ENCODE measurements at places on chromosomes 16 and 17. TPM values are rescaled to one million over a fixed set of nuclear protein-coding genes. Genes with fewer than 3 reads are reported as not detected.

HS3ST2 gene
- 0.19 TPM for total RNA-seq

- no peak for DNase-seq
- H3K27ac ChIP-seq: no peak overlapping the region
- peaks cover 7% of the 10 kb centered on the region for H3K4me1 ChIP-seq
- no peaks in the 10 kb centered on the region for H3K36me3 ChIP-seq
- H3K27me3 ChIP-seq: no peaks in the 10 kb centered on the region
Measured at GRCh38 chr17:37761961-37762360, 17.1 kb upstream of the HNF1B start.

CCDC154 gene
- total RNA-seq: 3.6 TPM

DNA sequence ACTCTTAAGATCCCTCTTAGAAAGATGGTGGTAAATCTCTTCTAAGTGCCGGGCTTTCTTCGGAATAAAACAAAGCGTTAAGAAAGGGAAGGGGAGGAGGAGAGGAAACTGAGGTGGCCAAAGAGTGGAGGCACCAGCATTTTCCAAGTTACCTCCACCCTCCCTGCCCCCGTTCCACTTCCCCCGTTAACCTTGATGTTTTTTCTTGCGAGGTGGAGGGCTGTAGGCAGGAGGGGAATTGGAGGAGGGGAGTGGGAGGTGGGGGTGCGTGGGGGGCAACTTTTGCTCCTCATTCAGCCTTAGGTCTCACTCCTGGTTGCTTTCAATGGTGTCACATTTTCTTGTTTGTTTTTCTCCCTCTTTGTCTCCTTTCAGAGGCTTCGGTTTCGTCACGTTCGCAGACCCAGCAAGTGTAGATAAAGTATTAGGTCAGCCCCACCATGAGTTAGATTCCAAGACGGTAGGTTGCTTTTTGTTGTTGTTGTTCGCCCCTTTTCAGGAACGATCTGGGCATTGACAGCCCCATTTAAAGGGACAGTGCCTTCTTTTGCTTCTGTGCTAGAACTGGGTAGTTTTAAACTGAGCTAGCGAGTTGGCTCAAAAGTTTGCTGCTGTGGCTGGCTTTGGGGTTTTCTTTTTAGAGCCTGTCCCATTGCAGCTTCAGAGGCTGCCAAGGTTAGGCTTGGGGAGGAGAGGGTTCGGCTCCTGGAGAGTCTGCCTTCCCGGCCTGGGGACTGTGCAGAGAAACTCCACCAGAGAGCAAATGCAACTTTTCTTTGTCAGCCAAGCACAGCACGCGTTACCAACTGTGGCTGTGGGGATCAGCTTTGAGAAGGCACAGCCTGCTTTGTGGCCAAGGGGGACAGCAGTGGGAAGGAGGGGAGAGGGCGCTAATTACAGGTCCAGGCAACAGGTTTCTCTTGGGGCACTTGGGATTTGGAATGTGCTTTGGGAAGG, 1.9 kb downstream of the MSI2 start:
- H3K27ac ChIP-seq: peak overlapping the region; percentile 90
- H3K36me3 ChIP-seq: no peaks in the 10 kb centered on the region
- H3K4me3 ChIP-seq: peak overlapping the region; percentile 83
- H3K27me3 ChIP-seq: no peaks in the 10 kb centered on the region
- peaks cover 49% of the 10 kb centered on the region for H3K4me1 ChIP-seq
- DNase-seq: no peak

DNA sequence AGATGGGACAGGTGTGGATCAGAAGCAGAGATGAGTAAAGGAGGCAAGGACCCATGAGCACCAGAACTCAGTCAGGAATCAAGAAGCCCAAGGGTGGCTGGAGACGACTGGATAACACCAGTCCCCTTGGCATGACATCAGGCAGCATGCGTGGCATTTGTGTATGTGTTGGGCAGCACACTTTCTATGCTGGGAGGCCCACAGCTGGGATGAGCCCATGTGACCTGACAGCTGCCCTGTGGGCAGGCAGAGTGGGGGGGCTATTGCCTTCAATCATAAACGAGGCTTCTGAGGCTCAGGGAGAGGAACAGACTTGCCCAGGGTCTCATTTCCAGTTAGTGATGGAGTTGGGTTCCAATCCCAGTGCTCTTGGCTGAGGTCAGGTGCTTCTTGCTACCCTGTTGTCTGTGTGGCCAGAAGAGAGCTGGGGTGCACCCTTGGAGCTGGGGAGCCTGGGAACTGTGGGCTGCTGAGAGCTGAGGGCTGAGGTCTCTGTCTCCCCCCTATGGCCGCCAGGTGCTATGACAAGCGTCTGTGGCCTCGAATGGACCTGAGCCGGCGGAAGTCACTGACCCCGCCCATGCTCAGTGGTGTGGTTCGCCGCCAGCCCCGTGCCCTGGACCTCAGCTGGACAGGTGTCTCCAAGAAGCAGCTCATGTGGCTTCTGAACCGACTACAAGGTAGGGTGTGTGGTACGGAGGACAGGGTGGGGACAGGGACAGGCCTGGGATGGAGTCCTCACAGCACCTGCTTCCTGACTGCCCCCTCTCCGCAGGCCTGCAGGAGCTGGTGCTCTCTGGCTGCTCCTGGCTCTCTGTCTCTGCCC, 7.1 kb upstream of the ORAI3 start:
- peaks cover 9% of the 10 kb centered on the region for H3K4me1 ChIP-seq
- H3K4me3 ChIP-seq: no peak overlapping the region
- H3K36me3 ChIP-seq: no peaks in the 10 kb centered on the region
- peak; percentile 95 for DNase-seq
- H3K27ac ChIP-seq: peak overlapping the region; percentile 72

DNA sequence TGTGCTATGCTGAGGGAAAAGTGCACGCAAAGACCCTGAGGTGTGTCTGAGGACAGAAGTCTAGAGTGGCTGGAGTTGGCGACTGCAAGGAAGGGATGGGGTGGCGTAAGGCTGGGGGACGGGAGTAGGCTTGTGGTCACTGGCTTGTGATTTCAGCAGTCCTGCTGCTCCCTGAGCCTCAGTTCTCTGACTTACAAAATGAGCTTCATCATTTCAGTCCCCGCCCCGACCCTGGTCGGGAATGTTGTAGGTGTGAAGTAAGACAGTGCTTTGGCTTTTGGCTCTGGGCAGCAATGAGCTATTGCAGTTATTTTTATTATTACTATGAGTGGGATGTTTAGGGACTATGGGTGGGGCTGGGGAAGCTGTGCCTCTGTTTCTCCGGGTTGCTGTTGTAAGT, 8.6 kb downstream of the ADGRG1 start:
- H3K4me3 ChIP-seq: no peak overlapping the region
- H3K27me3 ChIP-seq: peaks cover 50% of the 10 kb centered on the region
- H3K27ac ChIP-seq: peak overlapping the region; percentile 33
- no peaks in the 10 kb centered on the region for H3K36me3 ChIP-seq
- H3K4me1 ChIP-seq: no peaks in the 10 kb centered on the region

GRCh38 chr16:87671221-87671620, 68.9 kb downstream of the JPH3 start:
- H3K27me3 ChIP-seq: peaks cover 4% of the 10 kb centered on the region
- no peak for DNase-seq
- no peak overlapping the region for H3K4me3 ChIP-seq
- no peak overlapping the region for H3K27ac ChIP-seq
- no peaks in the 10 kb centered on the region for H3K36me3 ChIP-seq

DNA sequence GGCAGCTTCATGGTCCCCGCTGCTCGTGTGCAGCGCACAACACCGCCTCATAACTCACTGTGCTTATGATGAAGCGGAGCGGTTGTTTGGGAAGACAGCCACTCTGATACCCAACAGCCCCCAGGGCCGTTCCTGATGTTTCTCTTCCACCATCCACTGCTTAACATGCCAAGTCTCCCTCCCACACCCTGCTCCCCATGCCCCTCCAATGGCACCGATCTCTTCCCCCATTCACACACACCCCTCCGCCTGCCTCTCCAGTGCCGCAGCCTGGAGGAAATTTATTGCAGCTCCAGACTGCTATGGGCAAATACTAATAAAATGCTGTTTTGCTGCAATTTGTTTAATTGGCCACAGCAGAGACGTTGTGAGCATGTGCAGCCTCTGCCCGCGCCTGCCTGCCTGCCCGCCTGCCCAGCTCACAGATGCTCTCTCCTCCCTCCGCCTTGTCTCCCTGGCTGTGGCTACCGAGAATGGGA, 80.3 kb upstream of the LHX1 start:
- H3K4me3 ChIP-seq: no peak overlapping the region
- H3K4me1 ChIP-seq: no peaks in the 10 kb centered on the region
- no peak overlapping the region for H3K27ac ChIP-seq
- H3K27me3 ChIP-seq: no peaks in the 10 kb centered on the region
- H3K36me3 ChIP-seq: no peaks in the 10 kb centered on the region
- no peak for DNase-seq

DNA sequence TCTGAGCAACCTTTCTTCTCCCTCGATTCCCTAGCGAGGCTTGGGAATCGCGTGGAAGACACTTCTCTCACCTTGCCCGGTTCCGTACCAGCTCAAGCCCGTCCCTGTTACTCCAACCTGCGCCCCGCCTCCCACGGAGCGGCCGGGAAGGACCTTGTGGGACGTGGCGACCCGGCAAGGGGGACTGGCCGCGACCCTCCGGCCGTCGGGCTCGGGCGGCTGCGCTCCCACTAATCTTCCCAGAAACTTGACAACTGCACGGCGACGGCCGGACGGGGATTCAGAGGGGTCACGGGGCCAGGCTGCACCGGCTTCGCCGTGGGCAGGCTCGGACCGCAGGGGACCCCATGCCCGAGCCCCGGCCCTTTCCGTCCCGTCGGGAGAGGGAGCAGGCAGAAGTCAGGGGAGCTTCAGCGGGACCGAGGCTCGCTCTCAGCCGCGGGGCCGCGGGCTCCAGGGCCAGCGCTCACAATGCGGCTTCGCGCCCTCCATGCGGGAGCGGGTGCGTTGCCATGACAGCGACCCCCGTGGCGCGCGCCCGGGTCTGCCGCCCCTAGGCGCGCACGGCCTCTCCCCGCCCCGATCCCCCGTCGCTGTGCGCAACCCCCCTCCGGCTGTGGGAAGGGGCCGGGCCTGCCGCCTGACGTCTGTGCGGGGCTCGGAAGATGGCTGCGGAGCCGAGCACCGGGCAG, at the start of gene SGSM2:
TSS of gene SGSM2 (plus strand) at position 650 of the 692 bp plus-strand sequence. CDS start 188 bp downstream, outside the sequence.
- H3K4me3 ChIP-seq: peak within 1 kb of the TSS; percentile 97
- peak within 1 kb of the TSS; percentile 86 for H3K27ac ChIP-seq
- H3K4me1 ChIP-seq: peaks cover 34% of the 10 kb centered on the region
- no peaks in the 10 kb centered on the region for H3K27me3 ChIP-seq

DNA sequence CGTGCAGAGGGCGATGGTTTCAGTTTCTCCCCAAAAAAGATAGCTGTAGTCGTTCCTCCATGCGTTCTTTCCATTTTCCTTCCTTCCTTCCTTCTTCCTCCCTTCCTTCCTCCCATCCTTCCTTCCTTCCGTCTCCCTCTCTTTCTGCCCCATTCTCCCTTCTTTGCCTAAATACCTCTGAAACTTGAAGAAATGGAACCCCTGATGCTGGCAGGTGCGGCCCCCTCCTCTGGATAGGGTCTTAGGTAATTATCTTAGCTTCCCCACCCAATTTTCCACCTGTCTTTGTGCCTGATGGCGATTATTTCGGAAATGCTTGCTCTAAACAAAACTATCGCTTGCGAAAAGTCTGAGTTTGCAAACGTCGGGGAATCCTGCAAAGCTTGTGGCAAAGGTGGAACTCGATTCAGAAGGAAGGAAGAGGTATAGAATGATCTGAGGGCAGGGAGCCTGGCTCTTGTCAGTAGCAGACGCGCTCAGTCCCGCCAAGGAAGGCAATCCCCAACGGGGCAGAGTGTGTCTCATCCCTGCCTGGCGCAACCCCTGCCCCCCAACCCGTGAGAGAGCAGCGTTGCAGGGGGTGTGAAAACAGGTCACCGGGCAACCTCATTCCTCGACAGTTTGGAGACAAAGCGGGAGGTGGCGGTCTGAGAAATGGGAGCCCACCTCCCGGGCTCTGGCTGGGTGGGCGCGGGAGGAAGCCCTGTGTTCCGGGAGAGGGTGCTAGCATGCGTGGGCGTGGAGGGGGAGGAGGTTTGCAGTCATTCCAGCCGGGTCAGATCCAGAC, 2.9 kb upstream of the CBX8 start:
- H3K27me3 ChIP-seq: peaks cover 75% of the 10 kb centered on the region
- peaks cover 6% of the 10 kb centered on the region for H3K36me3 ChIP-seq
- H3K4me3 ChIP-seq: no peak overlapping the region
- H3K27ac ChIP-seq: no peak overlapping the region
- no peak for DNase-seq

ABCC3 gene
- total RNA-seq: 32.0 TPM

DNA sequence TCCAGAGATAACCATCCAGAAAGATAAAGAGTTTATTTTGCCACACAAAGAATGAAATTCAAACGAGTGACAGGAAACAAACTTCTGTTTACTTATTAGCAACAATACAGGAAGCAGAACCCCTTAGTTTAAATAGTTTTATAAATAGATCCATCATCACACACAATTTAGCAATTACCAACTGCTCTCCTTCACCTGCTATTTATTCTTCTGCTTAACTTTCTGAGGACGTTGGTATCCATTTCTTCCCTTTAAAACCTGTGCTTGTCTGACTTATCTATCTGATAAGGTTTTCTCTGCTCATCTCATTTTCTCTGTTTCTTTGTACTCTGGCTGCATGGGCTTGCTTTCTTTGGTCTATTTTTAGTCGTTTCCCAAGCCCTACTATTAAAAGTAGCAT, 4.3 kb upstream of the ADAMTS18 start:
- H3K4me1 ChIP-seq: no peaks in the 10 kb centered on the region
- peaks cover 28% of the 10 kb centered on the region for H3K27me3 ChIP-seq
- H3K36me3 ChIP-seq: no peaks in the 10 kb centered on the region
- no peak for DNase-seq

DNA sequence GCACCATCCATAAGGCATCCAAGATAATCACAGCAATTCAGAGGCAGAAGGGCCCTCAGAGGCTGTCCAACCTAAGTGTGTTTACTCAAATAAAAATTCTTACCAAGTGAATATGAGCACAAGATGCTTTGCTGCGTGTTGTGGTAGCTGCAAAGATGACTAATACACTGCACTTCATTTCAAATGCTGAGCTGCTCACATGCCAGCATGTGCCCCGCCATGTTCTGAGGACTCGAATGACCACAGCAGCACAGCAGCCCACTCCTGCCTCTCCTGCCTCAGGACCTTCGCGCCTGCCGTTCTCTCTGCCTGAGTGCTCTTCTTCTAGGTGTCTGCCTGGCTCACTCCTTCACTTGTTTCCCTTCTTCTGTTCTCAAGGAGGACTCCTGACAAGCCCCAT, 19.0 kb downstream of the PIK3R5 start:
- H3K36me3 ChIP-seq: no peaks in the 10 kb centered on the region
- no peak overlapping the region for H3K27ac ChIP-seq
- H3K4me1 ChIP-seq: peaks cover 92% of the 10 kb centered on the region
- peaks cover 2% of the 10 kb centered on the region for H3K27me3 ChIP-seq
- no peak overlapping the region for H3K4me3 ChIP-seq
- no peak for DNase-seq

GRCh38 chr17:3316836-3317235, 18.7 kb upstream of the OR3A1 start:
- no peaks in the 10 kb centered on the region for H3K4me1 ChIP-seq
- no peak for DNase-seq
- H3K27ac ChIP-seq: no peak overlapping the region
- no peaks in the 10 kb centered on the region for H3K36me3 ChIP-seq
- H3K4me3 ChIP-seq: no peak overlapping the region
- no peaks in the 10 kb centered on the region for H3K27me3 ChIP-seq
